Stimulated activated CD4-positive, alpha-beta T cell treated with anti-CD3 and anti-CD28 coated beads, TNF-alpha, amount 100 ng/mL, for 24 hours (primary cell): ENCODE measurements at places on chromosomes 7 and 10.

DNA sequence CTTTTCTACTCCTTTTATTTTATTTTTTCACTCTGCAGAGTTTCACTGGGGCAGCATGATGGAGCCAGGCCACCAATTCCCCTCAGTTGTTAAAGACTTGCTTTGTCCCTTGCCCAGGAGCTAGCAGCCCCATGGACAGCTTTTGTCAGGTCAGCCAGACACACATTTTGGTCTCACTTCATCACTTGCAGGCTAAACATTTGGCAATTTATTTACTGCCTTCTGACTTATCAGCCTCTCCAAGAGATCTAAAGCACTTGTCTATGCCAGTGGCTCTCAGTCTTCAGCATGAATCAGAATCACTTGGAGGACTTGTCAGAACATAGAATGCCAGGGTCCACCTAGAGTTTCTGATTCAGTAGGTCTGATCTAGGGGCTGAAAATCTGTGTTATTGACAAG lies 66.4 kb upstream of the GDF10 start:
- no peak for DNase-seq

DNA sequence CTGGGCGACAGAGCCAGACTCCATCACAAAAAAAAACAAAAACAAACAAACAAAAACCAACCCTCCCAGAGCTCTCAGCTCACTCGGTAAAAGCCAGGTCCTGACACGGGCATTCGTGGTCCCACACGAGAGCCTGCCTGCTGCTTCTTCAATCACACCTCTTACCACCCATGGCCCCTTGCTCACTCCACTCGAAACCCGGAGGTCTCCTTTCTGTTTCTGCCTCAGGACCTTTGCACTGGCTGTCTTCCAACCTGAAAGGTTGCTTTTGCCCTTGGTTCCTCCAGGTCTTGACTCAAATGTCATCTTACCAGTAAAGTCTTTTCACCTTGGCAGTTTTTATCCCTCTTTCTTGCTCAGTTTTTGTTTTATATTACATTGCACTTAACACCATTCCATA lies 169.6 kb downstream of the EVX1 start:
- DNase-seq = no peak

DNA sequence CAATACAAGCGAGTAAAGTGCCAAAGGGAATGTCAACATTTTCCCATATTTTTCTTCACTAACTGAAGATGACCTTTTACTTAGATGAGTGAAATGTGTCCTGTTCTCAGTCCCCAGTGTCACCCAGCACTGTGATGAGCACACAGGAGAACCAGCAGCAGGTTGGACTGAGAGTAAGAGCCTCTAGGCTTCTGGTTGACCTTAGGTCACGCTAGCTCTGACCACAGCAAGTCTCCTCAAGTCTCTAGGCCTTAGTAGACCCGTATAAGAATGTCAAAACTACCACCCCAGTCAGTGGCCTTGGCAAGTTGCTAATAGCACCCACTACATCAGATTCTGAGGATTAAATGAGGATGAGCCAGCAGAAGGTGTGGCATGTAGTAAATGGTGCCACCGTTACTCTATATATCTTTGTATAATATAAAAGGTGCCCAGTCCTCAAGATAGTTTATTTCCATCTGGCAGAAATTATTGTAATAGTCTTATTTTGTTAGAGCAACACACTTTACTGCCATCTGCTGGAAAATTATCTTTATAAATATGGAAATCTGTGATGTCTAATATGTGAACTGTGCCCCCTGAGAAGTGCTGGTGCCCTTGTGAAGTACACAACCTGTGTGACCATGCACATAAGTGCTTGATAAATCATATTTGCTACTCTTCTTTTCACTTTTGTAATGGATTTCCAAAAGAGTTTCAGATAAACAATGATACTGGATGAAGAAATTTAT lies 75.7 kb downstream of the SPAG6 start:
- no peak for DNase-seq

- no peak for DNase-seq
These were observed 287.8 kb downstream of the ZEB1 start for GRCh38 chr10:31606841-31607240.

DNA sequence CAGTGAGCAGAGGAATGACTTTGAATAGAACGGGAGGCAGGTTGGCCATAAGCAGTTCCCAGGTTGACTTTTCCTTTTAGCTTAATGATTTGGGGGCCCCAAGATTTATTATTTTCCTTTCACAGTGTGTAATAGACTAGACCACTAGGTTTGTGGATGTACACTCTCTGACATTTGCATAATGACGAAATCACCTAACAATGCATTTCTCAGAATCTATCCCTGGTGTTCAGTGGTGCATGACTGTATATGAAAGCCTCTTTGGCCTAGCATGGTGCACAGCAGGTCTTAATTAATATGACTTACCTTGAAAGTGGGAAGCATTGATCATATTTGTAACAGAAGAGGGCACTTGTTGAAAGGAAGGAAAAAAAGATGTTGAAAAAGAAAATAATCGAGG lies 761.9 kb downstream of the TYW1 start:
- no peak for DNase-seq

DNA sequence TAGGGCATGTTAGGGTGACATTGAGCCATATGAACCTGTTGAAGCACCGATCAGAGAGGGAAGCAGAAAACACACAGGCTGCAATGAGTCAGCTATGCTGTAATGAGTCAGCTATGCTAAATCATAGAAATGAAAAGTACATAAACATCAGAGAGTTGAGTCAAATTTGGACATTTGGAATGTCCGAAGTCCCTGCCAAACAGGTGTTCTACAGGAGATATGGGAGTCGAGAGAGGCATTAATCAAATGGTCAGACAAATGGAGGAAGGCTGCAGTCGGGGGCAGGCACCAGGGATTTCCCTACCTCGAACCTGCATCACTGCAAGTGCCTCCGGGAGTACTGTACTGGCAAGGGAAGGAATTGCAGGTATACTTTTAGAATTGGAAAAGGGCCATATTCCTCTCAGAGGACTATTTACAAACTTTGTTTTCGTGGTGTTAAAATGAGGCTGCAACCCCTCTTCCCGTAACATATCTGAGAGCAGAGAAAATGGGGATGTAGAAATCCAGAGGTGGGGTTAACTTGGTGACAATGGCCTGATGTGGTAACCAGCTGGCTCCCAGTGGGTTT lies 8.8 kb upstream of the ZC3HAV1 start:
- DNase-seq = peak; percentile 25

DNA sequence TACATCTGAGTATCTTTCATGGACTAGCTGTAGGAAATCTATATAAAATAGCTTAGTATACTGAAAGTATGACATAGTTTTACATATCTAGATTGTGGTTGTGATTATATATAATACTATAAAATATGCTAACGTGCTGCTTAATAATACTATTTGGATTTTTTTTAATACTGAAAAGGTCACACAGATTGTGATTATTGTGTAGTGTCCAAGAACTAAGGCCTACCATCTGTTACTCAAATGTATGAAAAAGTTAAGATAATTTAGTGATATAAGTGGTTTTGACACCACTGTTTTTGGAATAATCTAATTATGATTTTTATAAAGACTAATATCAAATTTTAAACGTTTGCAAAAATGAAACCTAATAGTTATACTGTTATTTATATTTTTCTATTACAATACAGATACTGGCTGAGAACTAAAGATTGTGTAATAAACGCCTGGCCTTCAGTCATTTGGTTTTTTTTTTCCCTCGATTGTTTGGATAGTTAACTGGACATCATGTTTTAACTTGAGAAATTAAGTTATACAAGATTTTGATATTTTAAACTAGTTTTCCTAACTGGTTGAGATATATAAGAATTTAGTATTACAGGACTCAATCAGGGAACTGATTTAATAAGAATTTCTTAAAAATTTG lies 12.6 kb downstream of the PTEN start:
- DNase-seq = no peak

GRCh38 chr7:33853361-33854062 lies 51.8 kb upstream of the BMPER start:
- no peak for DNase-seq

- no peak for DNase-seq
These were observed 414 bp downstream of the HOXA2 start for GRCh38 chr7:27101957-27102580.

GRCh38 chr10:20871970-20872369 lies 25.1 kb downstream of the NEBL start:
- no peak for DNase-seq

DNA sequence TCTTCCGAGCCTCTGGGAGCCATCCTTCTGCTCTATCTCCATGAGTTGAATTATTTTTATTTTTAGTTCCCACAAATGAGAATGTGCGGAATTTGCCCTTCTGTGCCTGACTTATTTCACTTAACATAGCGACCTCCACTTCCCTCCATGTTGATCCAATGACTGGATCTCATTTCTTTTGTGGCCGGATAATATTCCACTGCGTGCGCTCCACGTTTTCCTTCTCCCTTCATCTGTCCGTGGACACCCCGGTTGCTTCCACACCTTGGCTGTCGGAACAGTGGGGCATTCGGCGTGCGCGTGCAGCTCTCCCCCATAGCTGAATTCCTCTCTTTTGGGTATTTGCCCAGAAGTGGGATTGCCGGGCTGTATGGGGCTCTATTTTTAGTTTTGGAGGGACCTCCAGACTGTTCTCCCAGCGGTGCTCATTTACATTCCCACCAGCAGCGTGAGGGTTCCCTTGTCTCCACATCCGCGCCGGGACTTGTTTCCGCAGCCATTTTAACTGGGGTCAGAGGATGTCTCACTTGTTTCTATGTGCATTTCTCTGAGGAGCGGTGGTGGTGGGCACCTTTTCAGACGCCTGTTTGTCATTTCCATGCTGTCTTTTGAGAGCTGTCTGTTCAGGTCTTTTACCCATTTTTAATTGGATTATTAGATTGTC lies 51.0 kb upstream of the SUN1 start:
- no peak for DNase-seq

- DNase-seq = no peak
These were observed 233.2 kb downstream of the SORCS1 start for GRCh38 chr10:106931159-106931852.
